ENCODE measurements at places on chromosomes 4 and X.

GRCh38 chr4:83865417-83866150, 329.7 kb downstream of the GPAT3 start:
- no peak for DNase-seq

GRCh38 chr4:185189606-185190305, 14.0 kb downstream of the CFAP97 start:
- DNase-seq, result no peak

- DNase-seq, result peak; percentile 59
Measured at GRCh38 chr4:107719207-107719921, 670 bp downstream of the PAPSS1 start.

GRCh38 chr4:94849901-94850300, 92.1 kb downstream of the BMPR1B start:
- DNase-seq, result no peak

DNA sequence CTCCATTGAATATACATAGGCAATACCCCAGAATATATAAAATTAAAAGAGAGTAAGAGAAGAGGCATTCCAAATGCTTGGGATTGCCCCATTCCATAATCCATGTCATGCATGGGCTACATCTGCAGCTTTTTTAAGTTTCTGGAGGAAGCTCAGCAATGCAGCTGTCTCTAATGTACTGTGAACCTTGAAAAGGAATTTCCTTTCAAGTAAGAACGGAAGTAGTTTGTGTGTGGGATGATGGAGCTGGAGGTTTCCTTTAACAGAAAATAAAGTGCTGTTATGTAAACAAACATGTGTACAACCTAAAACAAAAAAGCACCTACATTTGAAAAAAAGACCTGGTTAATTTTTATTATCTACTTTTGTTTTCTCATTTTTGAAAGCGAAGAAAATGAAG, 303.5 kb downstream of the BMPR1B start:
- no peak for DNase-seq

GRCh38 chrX:7706032-7706431, 136.9 kb upstream of the VCX start:
- DNase-seq, result no peak

GRCh38 chr4:111228874-111229273, 606.0 kb upstream of the PITX2 start:
- DNase-seq, result no peak

- DNase-seq, result peak; percentile 50
Measured at GRCh38 chr4:82797040-82797404, 1.6 kb downstream of the SCD5 start.

DNA sequence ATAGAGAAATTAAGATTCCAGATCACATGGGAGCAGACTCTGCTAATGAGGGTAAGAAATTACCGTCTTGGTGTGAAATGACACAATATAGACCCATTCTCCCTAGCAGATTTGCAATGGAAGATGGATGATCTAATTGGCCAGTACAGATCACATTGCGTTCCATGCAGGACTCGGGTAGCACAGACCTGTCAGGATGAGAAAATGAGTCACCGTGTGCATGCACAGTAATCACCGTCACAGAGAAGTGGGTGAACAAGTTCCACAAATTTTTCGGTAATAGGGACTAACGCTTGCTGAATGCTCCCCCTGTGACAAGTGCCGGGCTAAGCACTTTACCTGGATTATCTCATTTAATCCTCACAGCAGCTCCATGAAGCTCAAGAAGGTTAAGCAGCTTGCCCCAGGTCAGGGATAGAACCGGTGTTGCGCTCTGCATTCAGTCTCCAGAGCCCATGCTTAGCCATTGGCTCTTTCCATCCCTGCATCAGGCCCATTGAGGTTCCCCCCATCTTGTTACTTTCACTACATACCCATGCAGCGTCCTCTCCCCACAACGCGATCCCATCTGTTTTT, 375.6 kb downstream of the FBXW7 start:
- DNase-seq, result no peak

DNA sequence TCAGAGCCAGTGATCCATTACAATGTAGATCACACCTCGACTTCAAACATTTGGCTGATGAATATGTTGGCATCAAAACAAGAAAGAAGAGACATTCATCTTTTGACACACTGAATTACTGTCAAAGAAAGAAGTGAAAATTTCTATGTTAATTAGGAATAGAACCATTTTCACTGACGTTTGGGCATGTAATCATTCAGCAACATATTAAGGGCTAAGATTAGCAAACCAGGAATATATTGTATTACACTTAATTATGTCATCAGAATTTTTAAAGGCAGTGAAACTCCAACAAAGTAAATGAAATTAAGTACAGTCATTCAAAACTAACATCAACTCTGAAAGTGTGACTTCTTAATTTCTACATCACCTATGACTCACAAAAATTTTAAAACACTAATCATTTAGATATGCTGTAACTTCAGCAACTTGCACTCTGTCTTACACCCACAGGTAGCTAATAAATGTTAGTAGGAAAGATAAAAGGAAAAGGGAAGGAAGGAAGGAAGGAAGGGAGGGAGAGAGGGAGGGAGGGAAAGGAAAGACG, 1.4 kb upstream of the SMR3A start:
- DNase-seq, result no peak

GRCh38 chr4:151195801-151196200, 81.2 kb upstream of the PRSS48 start:
- DNase-seq, result peak; percentile 25

DNA sequence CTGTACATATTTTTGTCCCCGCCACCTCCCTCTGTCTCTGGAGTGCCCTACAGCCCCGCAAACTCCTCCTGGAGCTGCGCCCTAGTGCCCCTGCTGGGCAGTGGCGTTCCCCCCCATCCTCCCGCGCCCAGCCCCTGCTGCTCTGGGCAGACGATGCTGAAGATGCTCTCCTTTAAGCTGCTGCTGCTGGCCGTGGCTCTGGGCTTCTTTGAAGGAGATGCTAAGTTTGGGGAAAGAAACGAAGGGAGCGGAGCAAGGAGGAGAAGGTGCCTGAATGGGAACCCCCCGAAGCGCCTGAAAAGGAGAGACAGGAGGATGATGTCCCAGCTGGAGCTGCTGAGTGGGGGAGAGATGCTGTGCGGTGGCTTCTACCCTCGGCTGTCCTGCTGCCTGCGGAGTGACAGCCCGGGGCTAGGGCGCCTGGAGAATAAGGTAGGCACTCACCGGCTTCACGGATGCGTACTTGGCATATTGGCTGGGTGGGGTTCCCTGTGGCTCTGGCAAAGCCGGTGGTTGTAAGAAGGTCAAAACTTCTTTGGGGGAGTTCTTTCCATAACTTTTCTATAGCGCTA, 653 bp downstream of the HHIP start:
- DNase-seq, result no peak

DNA sequence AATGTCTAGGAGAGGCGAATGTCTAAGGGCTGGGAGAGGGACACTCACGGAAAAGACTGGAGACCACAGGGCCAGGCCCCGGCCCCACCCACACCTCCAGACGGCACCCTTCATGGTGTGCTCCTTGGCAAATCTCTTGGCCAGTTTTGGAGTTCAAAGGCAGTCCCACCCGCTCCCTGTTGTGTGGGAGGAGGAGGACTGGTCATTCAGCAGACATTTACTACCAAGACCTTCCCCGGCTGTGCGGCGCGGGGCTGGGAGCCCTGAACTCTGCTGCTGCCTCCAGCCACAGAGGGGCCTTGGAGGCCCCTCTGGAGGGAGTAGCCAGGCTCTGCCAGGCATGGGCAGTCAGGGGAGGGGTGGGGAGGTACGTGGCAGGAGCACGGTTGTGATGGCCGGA, 8.7 kb upstream of the TBC1D14 start:
- no peak for DNase-seq

- no peak for DNase-seq
Measured at GRCh38 chr4:114302472-114302871, 296.1 kb upstream of the UGT8 start.

DNA sequence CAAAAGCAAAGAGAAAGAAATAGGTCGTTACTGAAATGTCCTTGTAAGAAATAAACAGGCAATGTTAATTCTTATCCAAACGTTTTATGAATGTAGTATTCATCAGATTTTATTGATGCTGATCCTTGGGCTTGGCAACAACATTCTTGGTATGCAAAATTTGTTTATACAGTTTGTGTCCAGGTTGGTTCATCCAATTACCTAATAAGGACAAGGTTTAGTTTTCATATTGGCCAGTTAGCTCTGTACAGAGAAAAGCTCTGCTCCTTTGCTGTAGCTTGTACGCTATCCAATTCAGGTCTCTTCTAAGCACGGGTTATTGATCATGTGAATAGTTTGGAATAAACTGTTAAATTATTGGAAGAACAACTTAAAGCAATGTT, 14.4 kb upstream of the CCNG2 start:
- no peak for DNase-seq

- DNase-seq, result no peak
Measured at GRCh38 chr4:161704040-161704439, 459.8 kb downstream of the FSTL5 start.

- no peak for DNase-seq
Measured at GRCh38 chr4:52641854-52642563, 17.1 kb downstream of the USP46 start.

GRCh38 chrX:7346021-7346420, 198.1 kb upstream of the PUDP start:
- no peak for DNase-seq
